Smooth muscle cell of the umbilical artery (primary cell): ENCODE measurements at places on chromosomes 2 and 18. TPM values are rescaled to one million over a fixed set of nuclear protein-coding genes. Genes with fewer than 3 reads are reported as not detected.

The CIB4 gene
- not detected in 2 replicates for total RNA-seq

The SULT1C4 gene
- total RNA-seq, result 0.30 and 0.32 TPM in 2 replicates

The MC4R gene
- not detected in 2 replicates for total RNA-seq

The GKN2 gene
- not detected in 2 replicates for total RNA-seq

The DUSP2 gene
- total RNA-seq, result 3.0 and 4.2 TPM in 2 replicates

The NOSTRIN gene
- total RNA-seq, result not detected in 2 replicates
